ENCODE measurements at places on chromosomes 5 and 9.
A peak's percentile ranks its signal among the peaks of the same experiment; 100 is the strongest.

DNA sequence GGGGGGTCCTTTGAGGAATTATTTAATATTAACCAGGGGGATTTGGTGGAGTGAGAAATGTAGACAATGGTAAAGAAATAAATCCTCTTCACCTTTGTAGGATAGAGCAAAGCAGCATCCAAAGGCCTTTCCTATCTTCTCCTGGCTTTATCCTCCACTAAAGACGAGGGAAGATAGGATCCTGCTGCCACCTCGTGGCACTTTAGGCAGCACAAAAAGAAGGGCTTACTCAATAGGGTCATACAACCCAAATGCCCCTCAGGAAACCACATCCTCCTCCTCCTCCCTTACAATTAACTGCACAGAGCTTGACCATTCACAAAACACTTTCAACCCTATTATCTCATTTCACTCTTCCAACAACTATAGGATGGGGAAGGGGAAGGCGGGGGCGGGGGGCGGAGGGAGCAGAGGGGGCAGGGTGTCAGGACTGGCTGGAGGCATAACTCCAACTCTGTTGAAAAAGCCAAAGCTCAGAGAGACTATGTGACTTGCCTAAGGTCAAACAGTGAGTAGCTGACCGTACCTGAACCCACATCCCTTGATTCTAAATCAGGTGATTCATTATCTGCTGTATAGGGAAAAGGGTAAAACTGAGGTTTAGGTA, 45.4 kb upstream of the MYOT start:
- no peak for DNase-seq

GRCh38 chr9:1173993-1174392, 123.8 kb downstream of the DMRT2 start:
- peak; percentile 95 for DNase-seq

DNA sequence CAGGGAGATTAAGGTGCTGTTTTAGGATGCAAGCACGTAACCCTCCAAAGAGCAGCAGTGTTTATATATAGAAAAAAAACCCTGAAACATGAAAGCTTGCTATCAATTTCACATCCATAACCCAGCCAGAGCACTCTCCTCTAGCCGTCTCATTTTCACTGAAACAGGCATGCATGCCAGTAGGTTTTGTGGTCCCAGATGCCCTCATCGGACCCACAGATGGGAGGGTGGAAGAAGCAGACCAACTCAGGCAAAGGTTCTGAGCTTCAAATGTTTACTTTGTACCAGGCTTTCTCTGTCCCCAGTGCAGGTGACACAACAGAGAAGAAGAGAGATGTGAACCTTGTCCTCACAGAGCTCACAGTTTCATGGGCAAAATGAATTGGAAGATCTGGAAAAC, 127.4 kb upstream of the ATP10B start:
- no peak for DNase-seq

GRCh38 chr5:131745703-131746102, 51.1 kb downstream of the FNIP1 start:
- DNase-seq, result no peak

GRCh38 chr9:129021091-129021490, 7.0 kb downstream of the SH3GLB2 start:
- no peak for DNase-seq

GRCh38 chr5:1010641-1011046, 2.0 kb downstream of the NKD2 start:
- DNase-seq, result no peak

GRCh38 chr9:130906735-130907416, 10.3 kb upstream of the QRFP start:
- DNase-seq, result no peak

DNA sequence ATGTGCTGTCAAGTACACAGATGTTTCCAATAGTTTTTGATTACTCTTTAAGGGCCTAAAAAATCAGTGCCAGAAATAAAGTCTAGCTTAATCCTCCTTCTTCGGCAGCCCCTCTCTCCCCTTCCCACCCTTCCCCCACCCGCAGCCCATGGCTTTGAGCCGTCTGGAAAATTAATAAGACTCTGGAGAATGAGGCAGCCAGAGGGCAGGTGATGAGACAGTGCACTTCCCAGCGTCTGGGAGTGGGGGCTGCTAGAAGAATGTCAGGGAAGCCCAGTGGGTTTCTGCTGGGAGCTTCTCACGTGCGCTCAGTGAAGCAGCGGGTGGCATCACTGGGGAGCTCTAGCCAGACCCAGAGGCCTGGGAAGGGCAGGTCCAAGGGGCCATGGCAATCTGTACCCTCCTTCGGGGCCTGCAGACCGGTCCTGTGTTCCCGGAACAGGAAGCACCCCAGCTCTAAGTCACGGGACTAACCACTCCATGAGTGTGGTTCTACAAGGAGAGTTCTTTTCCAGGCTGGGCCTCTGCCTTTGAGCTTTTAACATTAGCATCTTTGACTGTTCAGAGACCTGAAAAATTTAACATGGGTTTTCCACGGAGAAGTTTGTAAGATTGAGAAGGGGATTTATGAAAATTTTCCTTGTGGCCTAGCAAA, 164.8 kb upstream of the OTULINL start:
- peak; percentile 79 for DNase-seq

GRCh38 chr5:78634634-78635033, 13.9 kb downstream of the LHFPL2 start:
- no peak for DNase-seq

GRCh38 chr9:78609450-78609849, 312.5 kb downstream of the PSAT1 start:
- DNase-seq, result no peak

GRCh38 chr9:107653263-107653821, 163.8 kb upstream of the KLF4 start:
- no peak for DNase-seq

GRCh38 chr9:126354887-126355770, 28.5 kb downstream of the MVB12B start:
- no peak for DNase-seq

DNA sequence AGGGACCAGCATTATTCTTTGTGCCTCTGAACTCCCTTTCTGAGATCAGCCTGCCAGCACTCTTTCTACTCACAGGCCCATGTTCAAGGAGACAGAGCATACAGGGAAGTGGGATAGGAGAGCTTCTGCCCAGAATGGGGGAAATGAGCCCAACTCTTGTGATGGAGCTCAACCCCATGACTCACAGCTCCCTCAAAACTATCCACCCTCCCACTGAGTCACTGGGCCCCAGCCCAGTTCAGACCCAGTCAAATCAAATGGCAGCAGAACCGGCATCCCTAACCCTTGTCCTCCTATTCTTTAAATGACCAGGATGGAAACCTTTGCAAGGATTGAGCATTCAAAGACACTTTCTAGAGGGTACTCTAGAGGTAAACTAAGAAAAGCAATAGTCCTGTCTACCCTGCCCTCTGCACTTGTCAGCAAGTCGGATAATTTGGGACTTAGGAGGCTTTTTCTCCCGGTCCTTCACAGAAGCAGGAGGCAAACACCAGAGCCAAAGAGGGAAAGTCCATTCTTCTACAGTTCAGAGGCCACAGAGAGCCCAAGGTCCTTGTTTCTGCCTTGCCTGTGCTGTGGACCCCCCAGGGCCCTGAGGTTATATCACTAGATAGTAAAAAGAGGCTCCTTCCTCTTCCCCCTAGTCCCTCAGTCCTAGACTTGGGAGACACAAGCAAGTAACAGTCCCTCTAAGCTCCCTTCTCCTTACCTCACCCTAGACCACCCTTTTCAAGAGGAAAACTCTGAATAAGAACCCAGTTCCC, 3.2 kb downstream of the ATOSB start:
- DNase-seq, result no peak

- DNase-seq, result no peak
Measured at GRCh38 chr9:29640507-29640906, 2067.2 kb upstream of the C9orf72 start.

GRCh38 chr5:92944903-92945604, 636.0 kb downstream of the NR2F1-AS1 start:
- no peak for DNase-seq

All from skin of body (tissue), 3 donors.